ENCODE measurements at places on chromosomes 3 and 15. TPM values are rescaled to one million over a fixed set of nuclear protein-coding genes. Genes with fewer than 3 reads are reported as not detected.
A peak's percentile ranks its signal among the peaks of the same experiment; 100 is the strongest.

GRCh38 chr3:123876858-123877257, 7.3 kb downstream of the MYLK start:
- DNase-seq, result no peak

DNA sequence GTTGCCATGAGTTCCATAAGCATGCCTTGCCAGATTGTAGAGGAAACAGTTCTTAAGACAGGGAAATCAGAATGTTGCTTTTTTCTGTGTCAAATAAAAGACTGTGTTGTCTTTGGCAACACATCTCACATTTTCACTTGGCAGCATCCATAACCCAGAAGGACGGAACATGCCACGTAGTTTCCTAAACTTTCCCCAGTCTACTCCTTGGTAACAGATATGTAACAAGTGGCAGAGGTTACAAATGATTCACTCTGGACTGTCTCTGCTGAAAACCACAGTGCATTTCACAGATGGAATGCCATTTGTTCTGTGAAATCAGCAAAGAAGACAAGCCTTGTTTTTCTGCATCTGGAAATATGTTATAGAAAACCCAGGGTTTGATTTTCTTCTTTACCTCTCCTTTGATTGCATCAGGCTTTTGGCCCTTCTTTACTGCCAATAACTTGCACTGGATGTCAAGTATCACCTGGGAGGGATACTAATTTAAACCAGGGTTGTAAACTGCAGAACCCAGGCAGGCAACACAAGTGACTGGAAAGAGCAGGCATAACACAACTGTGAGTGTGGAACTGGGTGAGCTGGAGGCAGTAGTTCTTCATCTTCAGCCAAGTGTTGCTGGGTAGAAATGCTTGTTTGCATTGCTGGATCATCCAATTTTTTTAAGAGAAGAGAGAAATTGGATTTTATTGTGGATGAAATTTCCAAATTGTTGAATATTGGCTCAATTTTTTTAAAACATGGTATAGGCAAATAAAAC, 124.4 kb upstream of the FOXB1 start:
- no peak for DNase-seq

DNA sequence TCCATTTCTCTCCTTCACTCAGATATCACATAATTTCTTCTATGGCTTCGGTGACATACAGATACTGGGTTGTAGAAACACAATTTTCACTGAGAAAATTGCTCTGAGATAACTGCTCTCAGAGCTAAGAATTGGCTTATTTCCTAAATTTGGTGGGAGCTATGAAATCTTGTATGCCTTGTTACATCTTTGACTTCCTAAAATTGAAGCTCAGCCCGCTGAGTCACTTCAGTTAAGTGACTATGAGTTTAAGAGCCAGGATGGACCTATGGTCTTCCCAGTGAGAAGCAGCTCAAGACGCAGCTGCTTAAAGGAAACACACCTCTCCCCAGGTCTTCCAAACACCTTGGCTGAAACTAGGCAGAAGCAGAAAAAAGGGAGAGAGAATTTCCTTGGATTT, 56.4 kb downstream of the EFHB start:
- DNase-seq, result no peak

Gene SAMMSON
- not detected for total RNA-seq

Gene CLRN1
- total RNA-seq, result not detected

Gene BMF
- total RNA-seq, result 11.6 TPM

Gene GRK7
- not detected for total RNA-seq

Gene PATL2
- 1.3 TPM for total RNA-seq

GRCh38 chr3:30587904-30588303, 18.5 kb upstream of the TGFBR2 start:
- no peak for DNase-seq

Gene CPN2
- total RNA-seq, result not detected

GRCh38 chr15:27864086-27864485, 235.0 kb downstream of the OCA2 start:
- DNase-seq, result no peak

DNA sequence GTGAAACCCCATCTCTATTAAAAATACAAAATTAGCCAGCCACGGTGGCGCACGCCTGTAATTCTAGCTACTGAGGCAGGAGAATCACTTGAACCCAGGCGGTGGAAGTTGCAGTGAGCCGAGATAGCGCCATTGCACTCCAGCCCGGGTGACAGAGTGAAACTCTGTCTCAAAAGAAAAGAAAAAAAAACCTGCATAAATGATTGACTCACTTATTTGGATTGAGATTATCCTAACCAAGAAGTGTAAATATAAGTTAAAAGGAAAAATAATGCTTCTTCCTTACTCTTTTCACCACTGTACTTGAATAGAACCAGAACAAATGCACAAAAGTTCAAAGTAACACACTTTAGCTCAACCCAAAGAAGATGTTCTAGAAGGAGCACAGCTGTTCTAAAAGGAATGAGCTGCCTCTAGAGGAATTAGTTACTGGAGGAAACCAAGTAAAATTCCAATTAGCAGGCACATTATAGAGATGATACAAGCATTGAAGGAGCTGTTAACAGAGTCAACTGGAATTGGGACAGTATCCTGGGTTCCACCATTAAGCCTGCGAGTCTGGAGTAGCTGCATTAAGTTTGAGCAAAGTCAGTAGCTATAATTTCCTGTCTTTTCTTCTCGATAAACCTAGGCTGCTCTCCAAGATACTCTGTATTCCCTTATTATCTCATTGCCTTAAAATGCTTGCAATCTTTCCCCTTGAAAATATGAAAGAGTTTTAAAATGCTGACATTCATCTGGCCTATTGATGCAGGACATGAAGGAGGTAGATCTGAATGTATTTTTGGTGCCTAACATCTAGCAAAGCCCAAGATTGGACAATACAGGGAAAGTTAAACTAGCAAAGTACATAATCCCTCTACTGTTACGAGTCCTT, 9.5 kb downstream of the MTHFS start:
- DNase-seq, result no peak

Gene ARHGEF26
- 7.9 TPM for total RNA-seq

DNA sequence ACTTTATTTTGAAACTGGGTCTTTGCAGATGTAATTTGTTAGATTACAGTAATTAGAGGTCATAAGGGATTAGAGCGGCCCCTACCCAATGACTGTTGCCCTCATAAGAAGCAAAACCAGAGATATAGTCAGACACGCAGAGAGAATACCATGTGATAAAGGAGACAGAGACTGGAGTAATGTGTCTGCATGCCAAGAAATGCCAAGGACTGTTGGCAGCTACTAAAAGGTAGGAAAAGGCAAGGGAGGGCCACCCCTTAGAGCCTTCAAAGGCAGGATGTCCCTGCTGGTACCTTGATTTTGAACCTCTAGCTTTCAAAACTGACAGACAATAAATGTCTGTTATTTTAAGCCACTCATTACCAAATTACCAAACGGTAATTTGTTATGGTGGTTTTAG, 548.2 kb downstream of the FHIT start:
- no peak for DNase-seq

DNA sequence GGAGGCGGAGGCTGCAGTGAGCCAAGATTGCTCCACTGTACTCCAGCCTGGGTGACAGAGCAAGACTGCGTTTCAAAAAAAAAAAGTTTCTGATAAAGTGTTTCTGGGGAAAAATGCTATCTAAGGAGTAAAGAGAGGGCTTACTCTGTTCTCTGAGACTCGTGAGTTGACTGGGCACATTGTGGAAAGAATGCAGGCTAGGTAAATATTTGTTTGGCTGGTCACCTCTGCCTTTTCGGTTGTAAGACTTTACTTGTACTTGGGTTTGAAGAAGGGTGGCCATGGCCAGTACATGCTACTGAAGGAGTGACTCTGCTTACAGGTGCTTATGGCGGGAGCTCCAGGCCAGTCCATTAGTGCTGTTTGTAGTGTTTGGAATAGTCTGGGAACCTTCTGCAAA, 68.7 kb downstream of the RUBCN start:
- no peak for DNase-seq

DNA sequence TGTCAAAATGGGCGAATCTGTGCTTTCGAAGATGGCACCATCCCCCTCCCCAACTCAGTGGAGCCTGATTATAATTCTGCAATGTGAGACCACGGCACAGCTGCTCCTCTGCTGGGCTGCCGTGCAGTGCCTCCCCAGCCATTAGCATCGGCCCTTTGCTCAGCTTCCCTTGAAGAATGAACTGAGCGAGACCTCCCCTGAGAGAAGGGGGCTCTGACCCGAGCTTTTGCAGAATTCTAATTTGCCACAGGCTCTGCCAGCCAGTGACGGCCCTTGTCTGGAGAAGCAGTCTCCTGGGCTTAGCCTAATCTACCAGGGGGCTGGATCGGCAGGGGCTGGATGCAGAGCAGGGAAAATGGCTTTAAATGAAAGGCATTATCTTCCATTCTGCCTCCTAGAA, 57.2 kb downstream of the GLDN start:
- DNase-seq, result no peak

GRCh38 chr3:13272831-13273603, 147.1 kb downstream of the NUP210 start:
- DNase-seq, result no peak

DNA sequence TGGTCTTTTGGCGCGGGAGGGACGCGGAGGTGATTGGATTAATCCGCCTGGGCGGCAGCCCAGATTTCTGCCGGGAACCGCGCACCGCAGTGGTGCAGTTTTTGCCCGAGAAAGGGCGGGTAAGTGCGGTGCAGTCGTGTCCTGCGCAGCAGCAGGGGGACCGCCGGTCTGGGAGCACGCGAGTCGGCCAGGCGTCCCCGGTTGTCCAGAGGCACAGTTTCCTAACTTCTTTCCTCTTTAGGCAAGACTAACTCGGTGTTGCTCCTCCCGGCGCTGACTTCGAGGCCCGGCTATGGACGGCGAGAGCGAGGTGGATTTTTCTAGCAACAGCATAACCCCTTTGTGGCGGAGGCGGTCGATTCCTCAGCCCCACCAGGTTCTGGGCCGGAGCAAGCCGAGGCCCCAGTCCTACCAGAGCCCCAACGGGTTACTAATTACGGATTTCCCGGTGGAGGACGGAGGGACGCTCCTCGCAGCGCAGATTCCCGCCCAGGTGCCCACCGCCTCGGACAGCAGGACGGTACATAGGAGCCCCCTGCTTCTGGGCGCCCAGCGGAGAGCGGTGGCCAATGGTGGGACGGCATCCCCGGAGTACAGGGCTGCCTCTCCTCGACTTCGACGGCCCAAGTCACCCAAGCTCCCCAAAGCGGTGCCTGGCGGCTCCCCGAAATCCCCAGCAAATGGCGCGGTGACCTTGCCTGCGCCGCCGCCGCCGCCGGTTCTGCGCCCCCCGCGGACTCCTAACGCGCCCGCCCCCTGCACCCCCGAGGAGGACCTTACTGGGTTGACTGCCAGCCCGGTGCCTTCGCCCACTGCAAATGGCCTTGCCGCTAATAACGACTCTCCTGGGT, 736 bp downstream of the ARHGEF26 start:
- peak; percentile 23 for DNase-seq

- no peak for DNase-seq
These were observed 30.5 kb downstream of the DNAJB8 start for GRCh38 chr3:128436214-128436613.

DNA sequence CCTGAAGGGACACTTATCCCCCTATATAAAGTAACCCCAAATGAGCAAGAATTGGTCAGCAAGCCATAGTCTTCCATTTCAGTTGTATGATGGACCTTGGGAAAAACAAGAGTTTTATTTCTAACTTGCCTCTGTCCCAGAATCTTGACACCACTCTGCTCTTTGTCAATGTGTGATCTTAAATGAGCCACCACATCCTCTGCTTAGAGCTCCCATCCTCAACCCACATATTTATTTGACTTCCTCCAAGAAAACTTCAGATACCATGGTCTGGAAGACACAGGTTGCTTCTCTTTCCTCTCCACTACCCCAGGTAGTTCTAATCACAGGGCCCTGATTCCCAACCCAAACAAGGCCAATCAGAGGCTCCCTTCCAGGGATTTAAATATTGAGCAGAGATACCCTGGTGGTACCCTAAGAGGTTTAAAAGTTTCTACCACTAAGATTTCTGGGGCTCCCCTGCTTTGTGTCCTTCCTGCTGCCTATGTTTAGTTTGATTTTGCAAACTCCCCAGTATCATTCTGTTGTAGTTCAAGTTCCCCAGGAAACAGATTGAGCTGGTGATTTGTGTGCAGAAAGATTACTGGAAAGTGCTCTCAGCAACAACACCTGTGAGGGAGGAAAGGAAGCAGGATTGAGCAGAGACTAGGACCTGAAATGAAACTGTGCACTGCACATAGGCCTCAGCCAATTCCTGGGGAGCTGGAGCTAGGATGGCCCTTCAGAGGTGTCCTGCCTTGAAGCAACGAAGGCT, 64.3 kb downstream of the MTHFS start:
- no peak for DNase-seq

GRCh38 chr15:100205549-100206295, 136.1 kb downstream of the ADAMTS17 start:
- no peak for DNase-seq

Gene GOLGA8M
- 4.5 TPM for total RNA-seq

Gene REC114
- not detected for total RNA-seq

Gene LYZL4
- total RNA-seq, result not detected

GRCh38 chr3:123297627-123297899, 95.8 kb downstream of the SEC22A start:
- DNase-seq, result no peak

Gene SEC11A
- total RNA-seq, result 187 TPM

DNA sequence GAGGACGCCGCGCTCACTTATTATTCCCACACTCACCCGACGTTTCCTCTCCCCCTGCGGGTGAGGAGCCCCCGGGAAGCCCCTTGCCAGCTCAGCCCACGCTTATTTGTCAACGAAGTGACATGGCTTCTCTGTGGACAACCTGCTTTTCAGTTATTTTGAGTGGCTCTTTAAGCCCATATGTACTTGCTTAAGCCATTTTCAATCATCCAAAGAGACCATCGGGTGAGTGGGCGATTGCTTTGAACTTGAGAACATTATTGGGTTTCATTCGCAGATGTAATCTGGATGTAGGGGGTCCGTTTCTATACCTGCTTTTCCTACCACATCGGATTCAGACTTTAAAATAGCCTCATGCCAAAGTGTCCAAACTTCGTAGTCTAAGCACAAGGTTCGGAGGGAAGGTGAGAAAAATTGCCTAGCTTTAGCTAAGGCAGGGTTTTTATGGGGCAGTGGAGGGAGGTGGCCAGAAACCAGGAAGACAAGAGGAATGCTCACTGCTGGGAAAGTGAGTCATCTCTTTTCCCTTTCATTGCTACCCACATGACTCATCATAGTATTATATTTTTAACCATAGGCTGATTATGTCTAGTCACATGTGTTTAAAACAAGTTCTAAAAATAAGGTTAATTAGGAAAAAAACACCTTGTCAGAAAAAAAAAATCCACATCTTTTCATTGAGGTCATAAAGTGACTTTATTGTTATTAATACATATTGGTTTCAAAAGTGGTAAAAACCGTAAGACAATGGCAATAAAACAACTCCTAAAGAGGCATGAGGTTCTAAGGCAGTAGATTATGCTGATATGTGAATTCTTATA, 773.1 kb upstream of the NR2F2 start:
- no peak for DNase-seq
